ENCODE measurements at places on chromosomes 1 and 21.

- DNase-seq, result no peak
Observed at GRCh38 chr1:43947874-43948437, 1.2 kb downstream of the IPO13 start.

DNA sequence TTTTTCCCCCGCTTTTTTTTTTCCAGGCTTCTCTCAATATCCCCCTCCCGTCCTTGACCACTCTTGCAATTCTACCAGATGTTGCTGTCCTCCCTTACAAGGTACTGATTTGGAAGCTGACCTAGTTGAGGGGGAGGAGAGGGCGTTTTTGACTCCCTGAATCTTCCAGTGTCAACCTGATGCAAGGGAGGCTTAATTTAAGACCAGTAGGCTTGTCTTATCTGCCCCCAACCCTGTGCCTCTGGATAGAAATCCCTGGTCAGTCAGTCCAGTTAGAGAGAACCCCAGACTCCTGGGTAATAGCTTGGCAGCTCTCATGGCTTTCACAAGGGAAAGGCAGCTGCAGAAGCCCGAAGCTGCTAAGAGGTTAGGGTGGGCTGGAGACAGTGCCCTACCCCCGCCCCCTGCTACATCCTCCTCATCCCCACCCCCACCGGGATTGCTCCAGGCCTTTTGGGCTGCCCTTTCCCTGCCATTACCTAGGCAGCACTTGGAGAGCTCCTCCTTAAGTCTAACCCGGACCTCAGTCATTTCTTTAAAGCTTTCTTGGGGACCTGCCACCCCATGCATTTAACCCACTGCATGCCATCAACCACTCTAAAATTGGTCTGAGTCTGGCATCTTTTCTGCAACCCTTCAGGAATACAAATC, 3.6 kb downstream of the ACKR1 start:
- no peak for DNase-seq

DNA sequence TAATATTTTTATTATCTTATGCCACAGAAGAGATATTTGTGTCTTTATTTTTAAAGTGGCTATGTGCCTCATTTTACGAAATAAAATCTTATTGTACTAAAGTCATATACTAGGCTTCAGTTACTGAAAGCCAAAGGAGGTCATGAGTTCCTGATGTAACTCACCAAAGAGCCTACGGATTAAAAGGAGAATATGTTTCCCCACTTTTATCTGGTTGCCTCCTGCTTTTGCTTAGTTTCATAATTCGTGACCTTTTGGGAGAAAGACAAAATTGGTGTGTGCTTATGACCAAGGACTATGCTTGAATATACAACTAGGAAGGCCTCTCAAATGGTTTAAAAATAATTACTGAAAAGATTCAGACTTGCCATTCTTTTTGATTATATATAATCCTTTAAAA, 18.2 kb upstream of the AHCTF1 start:
- DNase-seq, result no peak

GRCh38 chr1:161481624-161482392, 23.4 kb upstream of the FCGR2A start:
- DNase-seq, result no peak

DNA sequence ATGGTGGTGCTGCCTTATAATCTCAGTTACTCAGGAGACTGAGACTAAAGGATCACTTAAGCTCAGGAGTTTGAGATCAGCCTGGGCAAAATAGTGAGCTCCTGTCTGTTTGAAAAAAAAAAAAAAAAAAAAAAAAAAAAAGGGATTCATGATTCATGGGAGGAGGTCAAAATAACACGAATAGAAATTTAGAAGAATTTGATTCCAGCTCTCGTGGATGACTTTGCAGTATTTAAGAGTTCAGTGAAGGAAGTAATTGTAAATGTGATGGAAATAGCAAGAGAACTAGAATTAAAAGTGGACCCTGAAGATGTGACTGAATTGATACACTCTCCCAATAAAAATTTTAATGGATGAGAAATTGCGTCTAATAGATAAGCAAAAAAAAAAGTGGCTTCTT, 15.8 kb downstream of the AUNIP start:
- no peak for DNase-seq

DNA sequence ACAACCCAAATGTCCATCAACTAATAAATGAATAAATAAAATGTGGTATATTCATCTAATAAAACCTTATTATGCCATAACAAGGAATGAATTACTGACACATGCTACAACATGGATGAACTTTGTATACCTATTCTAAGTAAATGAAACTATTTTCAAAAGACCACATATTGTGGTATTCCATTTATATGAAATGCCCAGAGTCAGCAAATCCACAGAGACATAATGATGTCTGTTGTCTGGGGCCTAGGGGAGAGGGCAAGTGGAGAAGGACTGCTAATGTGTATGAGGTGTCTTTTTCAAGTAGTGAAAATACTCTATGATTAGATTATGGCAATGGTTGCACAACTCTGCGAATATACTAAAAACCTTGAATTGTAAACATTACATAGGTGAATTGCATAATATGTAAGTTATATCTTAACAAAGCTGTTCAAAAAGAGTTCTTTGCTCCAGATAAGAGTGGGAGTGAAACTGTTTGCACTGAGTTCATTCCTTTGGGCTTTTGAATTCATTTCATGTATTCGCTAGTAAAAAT, 464.2 kb downstream of the NUF2 start:
- DNase-seq, result no peak

GRCh38 chr21:28410256-28410655, 582.4 kb downstream of the LTN1 start:
- no peak for DNase-seq

- DNase-seq, result no peak
Observed at GRCh38 chr1:47883963-47884362, 113.2 kb downstream of the TRABD2B start.

- DNase-seq, result no peak
Observed at GRCh38 chr21:33505833-33506232, 14.3 kb upstream of the DNAJC28 start.

DNA sequence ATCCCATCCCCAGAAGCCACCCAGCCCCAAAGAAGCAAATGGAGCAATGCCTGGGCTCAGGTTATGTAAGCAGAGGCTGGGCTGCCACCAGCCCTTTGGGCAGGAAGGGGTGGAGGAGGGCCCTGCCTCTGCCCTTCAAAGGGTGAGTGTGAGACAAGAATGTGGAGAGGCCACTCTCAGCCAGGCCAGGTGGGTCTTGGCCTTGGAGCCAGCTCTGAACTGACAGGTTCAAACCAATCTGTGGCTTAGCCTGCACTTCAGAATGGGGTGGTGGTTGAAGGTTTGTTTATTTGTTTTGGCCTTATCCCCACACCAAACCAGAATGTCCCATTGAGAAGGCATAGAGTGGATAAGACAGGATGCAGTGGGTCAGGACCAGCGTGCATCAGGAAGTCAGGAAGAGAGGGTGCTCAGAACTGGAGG, 29.8 kb downstream of the C1orf116 start:
- DNase-seq, result no peak

GRCh38 chr1:182681568-182681912, 2.8 kb downstream of the RGS8 start:
- no peak for DNase-seq

GRCh38 chr1:24047110-24047477, 64.8 kb downstream of the MYOM3 start:
- DNase-seq, result no peak

DNA sequence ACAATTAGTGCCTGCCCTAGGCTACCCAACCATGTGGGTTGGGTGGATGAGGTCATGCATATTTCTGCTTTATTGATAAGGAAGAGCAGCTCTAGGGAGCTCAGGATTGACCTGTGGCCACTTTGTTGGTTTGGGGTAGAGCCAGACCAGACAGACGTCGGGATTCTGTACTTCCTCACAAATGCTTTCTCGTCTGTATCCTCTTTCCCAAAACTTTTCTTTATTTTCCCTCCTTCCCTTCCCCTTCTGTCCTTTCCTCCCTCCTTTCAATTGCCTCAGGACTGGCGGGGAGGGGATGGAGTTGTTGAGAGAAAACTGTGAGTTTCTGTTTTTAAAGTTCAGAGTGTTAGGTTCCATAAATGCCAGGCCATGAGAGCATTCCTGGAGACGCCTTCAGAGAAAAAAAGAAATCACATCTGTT, 68.0 kb downstream of the UCK2 start:
- DNase-seq, result no peak

GRCh38 chr1:190029441-190029840, 448.2 kb downstream of the BRINP3 start:
- DNase-seq, result no peak

DNA sequence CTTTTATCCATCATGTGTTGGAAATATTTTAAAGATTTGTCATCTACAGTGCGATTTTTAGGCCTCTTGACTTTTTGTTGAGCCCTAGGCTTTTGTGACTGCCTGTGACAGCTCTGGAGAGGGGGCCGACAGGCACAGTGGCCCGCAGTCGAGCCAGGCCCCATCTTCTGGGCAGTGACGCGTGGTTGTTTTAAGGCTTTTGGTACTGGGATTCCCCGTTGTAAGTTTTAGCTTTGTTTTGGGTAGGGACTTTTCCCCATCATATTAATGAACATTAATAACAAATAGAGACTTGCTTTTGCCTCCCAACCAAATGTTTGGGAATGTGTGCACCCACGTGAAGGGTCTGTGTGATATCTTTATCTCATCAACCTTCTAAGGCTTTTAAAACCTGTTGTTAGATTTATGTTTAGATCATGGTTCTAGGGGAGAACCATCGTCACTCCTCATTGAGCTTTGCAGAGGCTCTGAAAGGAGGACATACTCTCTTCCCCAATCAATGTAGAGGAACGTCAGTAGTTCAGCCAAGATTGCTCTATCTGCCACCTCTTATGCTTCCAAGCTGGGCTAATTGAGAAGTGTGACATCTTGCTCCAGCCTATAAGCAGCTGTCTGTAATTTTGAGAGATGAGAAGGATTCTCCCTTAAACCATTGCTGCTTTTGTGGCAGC, 34.6 kb downstream of the MAPKAPK2 start:
- no peak for DNase-seq

- no peak for DNase-seq
Observed at GRCh38 chr1:91616712-91617111, 116.1 kb downstream of the CDC7 start.

DNA sequence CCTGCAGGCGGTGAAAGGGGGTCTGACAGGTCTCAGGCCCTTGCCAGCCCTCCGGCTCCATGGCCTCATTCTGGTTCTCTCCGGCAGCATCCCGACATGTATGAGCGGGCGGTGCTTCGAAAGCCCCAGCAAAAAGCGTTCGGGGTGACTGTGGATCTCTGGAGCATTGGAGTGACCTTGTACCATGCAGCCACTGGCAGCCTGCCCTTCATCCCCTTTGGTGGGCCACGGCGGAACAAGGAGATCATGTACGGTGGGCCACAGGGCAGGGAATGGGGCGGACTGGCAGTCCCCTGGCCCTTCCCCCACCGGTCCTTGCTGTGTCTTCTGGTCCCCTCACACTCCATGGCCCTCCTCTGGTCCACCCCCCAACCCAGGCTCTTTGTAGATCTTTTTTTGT, 6.3 kb downstream of the IKBKE start:
- no peak for DNase-seq

DNA sequence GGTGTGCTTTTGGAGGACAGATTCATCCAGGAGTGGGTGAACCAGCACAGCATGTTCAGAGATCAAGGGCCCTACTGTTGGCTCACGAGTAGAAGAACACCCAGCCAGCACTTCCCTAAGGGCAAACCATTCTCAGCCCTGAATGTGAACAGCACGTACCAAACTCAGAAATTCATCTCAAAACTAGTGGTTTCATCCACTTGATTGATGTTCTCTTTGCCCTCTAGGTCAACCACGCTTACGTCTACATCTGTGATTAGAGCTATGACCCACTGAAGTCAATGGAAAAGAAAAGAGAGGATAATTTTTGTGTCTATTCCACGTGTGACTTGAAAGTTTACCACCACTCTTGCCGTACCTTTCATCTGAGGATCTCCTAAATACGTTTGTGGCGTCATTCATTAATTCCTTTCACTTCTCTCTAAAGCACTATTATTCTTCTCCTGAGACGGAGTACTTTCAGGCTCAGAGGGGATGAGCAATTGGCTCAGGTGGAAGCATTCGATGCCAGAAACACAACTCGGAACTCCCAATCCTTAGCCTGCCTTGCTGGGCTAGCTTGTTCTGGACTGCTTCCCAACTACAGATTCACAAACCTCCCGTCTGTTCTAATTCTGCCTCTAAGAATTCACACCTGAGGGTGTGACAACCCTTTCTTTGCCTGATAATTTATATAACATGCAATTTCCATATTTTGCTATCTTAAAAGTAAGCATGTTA, 57.3 kb upstream of the HIVEP3 start:
- DNase-seq, result peak; percentile 29

GRCh38 chr1:47755101-47755990, 241.8 kb downstream of the TRABD2B start:
- DNase-seq, result no peak

GRCh38 chr1:186841599-186841998, 12.8 kb downstream of the PLA2G4A start:
- no peak for DNase-seq

GRCh38 chr1:63799820-63800219, 26.0 kb downstream of the ROR1 start:
- no peak for DNase-seq

DNA sequence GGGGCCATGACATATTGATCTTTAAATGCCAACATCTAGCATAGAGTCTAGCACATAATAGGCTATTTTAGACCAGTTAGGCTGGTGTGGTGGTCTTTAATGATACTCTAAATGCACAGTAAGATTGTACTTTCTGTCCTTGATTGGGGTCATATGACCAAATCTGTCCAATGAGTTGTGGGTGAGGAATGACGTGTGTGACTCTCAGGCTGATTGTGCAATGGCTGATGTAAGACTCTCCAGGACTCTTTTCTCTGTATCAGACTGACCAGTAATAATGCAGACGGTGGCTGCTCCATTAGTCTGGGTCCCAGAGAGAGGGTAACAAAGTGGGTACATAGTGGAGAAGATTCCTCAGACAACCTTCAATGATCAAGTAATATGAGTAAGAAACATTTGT, 541.6 kb upstream of the CAMK1G start:
- DNase-seq, result no peak

GRCh38 chr1:210728437-210729149, 399.9 kb downstream of the HHAT start:
- DNase-seq, result no peak

DNA sequence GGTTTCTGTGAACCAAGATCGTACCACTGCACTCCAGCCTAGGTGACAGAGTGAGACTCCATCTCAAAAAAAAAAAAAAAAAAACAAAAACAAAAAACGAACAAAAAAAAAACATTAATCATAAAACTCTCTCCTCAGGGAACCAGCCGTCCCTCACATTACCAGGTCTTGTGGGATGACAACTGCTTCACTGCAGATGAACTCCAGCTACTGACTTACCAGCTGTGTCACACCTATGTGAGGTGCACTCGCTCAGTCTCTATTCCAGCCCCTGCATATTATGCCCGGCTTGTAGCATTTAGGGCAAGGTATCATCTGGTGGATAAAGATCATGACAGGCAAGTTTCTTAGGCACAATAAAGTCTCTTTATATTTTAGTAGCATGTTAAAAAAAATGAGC, 32.3 kb upstream of the AGO1 start:
- DNase-seq, result no peak

GRCh38 chr1:145994391-145995120, 1.8 kb downstream of the TXNIP start:
- no peak for DNase-seq

All from hippocampal formation (tissue), 2 donors.